Right hindlimb (tissue), 1 donor: ENCODE measurements at places on chromosomes 12 and 14.
A peak's percentile ranks its signal among the peaks of the same experiment; 100 is the strongest.

DNA sequence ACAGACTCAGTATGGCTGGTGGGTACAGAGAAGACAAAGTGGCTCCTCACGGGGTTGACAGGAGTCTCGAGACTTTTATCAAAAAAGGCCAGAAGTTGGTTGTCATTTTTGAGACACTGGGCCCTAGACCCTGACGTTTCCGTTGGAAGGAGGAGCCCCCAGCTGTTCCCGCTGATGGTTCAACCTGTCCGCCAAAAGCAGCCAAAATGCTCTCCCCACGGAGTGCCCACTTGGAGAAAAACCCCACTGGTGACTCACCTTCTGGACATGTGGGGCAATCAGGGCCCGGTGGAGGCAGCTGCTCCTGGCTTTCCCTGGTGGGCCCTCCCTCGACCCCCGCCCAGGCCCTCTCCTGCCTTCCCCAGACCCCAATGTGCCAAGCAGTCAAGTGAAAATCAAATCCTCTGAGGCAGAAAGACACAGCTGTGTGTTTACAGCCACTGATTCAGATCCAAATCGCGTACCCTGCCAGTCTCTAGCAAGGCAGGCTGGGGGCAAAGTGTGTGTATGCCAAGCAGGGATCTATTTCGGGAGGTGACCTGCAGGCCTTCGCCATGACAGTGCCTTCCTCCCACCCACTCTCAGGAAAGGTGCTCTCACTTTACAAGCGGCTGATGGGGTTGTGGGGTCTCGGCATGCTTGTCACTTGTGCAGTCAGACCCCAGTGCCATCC lies 347.4 kb downstream of the DPF3 start:
- DNase-seq: no peak

GRCh38 chr12:22047494-22047893 lies 1.5 kb downstream of the CMAS start:
- DNase-seq: no peak

DNA sequence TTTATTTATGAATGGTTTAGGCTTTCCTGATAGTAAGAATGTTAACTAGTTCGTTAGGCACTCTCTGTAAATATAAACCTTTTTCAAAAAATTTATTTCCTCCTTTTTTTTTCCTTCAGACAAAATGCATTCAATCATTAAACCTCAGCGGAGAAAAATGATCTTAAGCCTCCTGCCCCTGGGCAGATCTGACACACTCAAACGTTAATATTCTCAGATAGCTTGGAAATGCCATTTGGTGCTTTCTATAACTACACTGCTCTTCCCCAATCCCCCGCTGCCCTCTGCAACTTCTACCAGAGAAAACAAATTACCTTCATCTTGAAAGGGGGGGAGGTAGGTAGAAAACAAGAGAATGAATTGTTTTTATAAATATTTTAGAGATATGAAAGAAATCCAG lies 521.2 kb downstream of the MED13L start:
- no peak for DNase-seq

DNA sequence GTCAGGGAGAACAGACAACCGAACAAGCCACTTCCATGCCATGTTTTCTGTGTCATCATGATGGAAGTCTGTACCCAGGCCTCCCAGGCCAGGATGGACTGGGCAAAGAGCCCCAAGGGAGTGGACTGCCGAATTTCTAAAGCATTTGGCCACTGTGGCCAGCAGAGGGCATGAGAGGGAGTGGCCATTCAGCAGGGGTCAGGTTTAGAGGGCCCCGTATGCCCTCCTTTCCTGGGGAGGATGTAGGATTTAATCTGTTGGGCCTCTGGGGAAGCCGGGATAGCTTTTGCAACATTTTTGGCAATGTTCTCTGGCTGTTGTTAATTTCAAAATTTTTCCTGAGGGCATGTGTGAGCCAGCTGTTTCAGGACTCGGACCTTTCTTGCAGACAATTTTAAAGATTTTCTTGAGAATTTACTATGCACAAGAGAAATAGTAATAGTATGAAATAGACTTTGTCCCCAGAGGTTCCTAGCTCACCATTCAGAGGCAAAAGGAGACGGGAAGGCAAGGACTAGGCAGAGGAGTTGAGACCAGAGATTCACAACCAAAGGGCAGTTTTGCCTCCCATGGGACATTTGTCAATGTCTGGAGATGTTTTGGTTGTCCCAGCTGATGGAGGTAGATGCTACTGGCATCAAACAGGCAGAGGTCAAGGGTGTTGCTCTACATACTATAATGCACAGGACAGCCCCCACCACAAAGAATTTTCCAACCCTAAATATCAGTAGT lies 18.0 kb downstream of the ACACB start:
- DNase-seq: no peak

DNA sequence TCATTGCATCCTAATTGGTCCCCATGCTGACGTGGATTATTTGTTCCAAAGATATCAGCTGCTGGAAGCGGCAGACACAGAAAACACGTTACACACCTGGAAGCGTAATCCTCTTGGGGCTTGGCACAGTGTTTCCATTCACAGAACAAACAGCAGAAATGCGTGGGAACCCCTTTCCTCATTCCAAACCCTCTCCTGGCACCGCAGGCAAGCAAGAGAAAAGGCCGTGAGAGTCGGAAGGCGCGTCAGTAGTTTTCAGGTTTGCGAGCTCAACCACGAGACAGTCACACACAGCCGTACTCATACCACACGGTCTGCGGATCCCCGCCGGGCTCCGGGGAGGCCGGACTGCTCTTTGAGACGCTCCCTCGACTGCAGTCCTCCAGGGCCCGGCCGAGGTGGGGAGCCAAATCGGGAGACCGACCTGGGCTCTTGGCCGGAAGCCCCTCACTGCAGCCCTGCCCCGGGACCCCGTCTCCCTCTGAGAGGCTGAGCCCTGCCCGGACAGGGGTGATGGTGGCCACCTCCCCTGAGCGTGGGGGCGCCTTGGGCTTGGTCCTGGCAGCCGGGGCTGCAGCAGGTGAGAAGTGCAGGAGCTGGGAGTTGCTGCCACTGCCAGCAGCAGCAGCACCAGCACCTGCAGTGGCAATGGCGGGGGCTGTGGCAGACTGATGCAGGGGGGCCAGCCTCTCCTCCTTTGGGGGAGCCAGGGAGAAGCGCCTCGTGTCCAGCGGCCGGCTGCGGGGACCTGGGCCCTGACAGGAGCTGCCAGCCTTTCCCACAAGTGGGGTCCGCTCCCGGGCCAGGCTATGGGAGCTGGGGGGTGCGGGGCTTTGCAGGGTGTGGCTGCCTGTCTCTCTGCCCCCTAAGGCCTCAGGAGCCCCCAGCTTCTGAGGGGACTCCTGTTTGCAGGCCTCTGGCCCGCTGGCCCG lies 28.1 kb upstream of the GPR68 start:
- DNase-seq: no peak

DNA sequence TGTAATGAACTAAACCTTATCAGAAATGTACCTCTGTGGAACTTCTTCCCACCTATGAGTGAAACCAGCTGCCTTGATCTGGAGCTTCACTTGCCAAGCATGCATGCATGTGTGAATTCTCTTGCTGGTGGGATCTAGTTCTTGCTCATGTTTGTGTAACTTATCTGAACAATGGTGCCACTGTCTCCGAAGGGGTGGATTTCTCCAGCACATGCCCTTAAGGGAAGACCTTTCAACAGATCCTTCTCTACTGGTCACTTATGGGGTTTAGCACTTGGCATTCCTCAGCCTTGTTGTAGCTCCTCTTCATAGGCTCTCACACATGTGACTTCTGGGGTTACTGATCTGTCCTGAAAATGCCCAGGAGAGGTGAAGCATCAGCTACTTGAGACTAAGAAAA lies 25.0 kb downstream of the SMOC1 start:
- no peak for DNase-seq

DNA sequence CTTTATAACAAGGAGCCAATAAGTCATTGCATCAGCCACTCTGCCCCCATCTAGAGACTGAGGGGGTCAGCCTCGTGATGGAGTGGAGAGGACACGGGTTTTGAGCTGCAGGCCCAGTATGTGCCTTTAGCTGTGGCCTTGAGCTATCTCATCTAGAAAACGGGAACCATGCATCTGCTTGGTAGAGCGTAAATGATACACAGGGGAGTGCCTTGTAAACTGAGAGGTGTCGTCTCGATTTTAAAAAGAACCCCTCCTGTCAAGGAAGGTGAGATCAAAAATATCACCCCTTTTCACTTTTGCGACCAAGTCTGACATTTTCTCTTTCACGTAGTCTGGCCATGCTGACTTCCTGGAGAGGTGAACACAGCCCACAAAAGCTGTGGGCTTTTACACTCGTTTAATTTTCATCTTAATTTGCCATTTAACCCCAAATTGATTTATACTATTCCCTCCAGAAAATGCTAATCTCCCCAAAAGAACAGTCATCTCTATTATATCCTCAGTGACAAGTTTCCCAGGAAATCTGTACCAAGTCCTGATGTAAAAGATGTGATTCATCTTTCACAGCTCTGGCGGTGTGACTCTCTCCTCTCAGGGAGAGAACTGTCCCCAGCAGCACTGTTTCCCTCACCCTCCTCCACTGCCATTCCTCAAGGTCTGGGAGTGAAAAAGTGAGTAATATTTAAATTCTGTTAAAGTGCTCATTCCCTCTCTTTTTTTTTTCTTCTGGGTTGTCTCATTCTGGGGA lies 30.6 kb downstream of the VCPKMT start:
- no peak for DNase-seq

GRCh38 chr12:109864916-109865315 lies 15.4 kb downstream of the GLTP start:
- no peak for DNase-seq

GRCh38 chr12:46382964-46383653 lies 10.5 kb upstream of the SLC38A2 start:
- DNase-seq: peak; percentile 99

DNA sequence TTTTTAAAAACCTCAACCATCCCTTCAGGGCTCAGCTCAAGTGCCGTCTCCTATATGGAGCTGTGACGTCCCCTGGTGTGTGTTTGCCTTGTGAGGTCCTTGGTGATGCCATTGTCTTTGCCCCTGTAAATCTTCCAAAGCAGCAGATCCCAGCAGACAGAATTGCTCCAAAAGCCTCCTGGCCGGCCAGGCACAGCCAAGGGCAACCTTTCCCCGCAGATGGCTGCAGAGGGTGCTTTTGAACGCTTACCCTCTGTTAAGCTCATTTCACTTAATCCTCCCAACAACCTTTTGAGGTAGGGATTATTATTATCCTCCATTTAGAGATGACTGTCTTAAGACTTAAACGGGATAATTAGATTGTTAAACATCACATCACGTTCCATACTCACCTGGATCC lies 51.4 kb downstream of the RFX4 start:
- DNase-seq: no peak

DNA sequence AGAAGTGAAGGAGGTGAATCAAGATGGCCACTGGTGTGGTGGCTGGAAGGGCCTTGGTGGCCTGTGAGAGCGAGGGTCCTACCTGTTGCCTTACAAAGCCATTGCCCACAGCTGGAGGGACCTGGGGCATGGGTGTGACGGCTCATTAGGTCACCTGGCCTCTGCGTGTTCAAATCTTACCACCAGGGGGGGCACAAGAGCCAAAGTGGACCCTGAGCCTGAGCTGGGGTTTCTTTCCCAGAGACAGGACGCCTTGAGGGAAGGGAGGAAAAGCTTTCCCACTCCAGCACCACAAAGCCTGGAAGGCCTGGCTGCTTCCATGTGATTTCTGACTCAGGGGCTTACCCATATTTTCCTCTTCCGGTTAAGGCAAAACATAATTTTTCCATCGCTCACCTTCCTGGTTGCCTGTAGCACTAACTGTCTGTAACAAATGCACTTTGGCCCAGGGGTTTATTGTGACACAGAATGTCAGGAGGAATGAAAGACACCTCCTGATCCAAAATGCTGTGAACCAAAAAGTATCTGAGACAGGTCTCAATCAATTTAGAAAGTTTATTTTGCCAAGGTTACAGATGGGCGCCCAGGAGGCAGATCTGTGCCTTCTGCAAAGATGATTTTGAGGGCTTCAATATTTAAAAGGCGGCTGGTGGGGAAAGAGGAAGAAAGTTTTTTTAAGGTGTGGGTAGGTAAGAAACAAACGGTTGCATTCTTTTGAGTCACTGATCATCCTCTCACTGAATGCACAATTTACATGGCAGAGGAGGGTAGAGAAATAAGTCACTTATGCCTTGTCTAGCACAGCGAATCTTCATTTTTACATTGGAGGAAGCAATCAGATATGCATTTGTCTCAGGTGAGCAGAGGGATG lies 4.3 kb upstream of the CD9 start:
- peak; percentile 90 for DNase-seq

GRCh38 chr14:86815341-86815740 lies 1177.6 kb downstream of the GALC start:
- DNase-seq: no peak

DNA sequence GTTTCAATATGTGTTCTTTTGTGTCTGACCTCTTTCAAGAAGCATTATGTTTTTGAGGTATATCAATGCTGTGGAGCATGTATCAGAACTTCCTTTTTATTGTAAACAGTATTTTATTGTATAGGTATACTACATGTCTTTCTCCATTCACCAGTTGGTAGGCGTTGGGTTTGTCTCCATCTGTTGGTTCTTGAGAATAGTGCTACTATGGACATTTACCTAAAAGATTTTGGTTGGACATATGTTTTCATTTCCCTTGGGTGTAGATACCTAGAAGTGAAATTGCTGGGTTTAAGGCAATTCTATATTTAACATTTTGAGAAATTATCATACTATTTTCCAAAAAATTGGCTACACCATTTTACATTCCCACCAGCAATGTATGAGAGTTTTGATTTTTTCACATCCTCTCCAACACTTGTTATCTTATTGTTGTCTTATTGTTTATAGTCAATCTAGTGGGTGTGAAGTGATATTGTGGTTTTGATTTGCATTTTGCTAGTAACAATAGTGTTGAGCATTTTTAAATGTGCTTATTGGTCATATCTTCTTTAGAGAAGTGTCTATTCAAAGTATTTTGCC lies 409.2 kb downstream of the IPO8 start:
- DNase-seq: no peak
